ENCODE measurements at places on chromosomes 11 and 22.
A peak's percentile ranks its signal among the peaks of the same experiment; 100 is the strongest.

GRCh38 chr11:41175304-41175972, 284.0 kb downstream of the LRRC4C start:
- no peak for DNase-seq

GRCh38 chr11:73184953-73185671, 33.0 kb upstream of the P2RY2 start:
- peak; percentile 88 for DNase-seq

DNA sequence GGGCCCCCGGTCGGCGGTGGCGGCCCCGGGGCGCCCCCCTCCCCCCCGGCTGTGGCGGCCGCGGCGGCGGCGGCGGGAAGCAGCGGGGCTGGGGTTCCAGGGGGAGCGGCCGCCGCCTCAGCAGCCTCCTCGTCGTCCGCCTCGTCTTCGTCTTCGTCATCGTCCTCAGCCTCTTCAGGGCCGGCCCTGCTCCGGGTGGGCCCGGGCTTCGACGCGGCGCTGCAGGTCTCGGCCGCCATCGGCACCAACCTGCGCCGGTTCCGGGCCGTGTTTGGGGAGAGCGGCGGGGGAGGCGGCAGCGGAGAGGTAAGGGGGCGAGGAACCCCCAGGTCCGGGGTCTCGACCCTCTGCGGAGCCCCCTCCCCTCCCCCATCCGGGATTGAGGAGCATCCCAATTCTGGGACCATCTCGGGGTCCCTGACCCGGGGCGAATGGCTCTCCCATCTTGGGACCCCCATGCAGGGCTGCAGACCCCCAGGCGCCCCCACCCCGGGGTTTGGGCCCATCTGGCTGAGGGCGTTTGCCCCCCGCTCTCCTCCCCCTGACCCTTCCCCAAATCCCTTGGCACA, 431 bp downstream of the KMT2A start:
- DNase-seq, result no peak

GRCh38 chr11:109490953-109491635, 69.1 kb downstream of the C11orf87 start:
- DNase-seq, result no peak

- no peak for DNase-seq
These were observed 35.8 kb downstream of the SC5D start for GRCh38 chr11:121328176-121328966.

- DNase-seq, result no peak
These were observed 40.6 kb downstream of the MUC6 start for GRCh38 chr11:995752-996420.

Measured in GDM1 (cell line).